H1 (cell line): ENCODE measurements at places on chromosomes 3 and 15. TPM values are rescaled to one million over a fixed set of nuclear protein-coding genes. Genes with fewer than 3 reads are reported as not detected.
A peak's percentile ranks its signal among the peaks of the same experiment; 100 is the strongest.

DNA sequence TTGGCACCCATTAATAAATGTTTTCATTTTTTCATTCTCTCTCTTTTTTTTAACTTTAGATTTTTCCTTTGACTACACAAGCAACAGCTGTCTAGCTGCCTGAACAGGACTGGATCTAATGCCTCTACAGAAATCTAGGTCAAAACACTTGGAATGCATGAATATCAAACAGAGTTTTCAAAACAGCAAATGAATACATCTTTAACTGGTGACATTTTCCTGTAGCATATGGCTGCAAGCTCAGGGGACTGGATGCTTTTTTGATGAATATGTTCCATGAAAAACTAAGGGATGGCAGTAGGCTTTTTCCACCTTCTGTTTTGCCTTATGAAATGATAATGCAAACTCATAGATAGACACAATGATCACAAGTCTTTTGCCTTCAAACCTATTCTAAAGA lies 661.7 kb downstream of the MCTP2 start:
- DNase-seq, result no peak

Gene PLA2G4E
- polyA plus RNA-seq, result 0.03 TPM in 2 replicates

- no peak for DNase-seq
These were observed 24.5 kb downstream of the CYFIP1 start for GRCh38 chr15:22955544-22956119.

DNA sequence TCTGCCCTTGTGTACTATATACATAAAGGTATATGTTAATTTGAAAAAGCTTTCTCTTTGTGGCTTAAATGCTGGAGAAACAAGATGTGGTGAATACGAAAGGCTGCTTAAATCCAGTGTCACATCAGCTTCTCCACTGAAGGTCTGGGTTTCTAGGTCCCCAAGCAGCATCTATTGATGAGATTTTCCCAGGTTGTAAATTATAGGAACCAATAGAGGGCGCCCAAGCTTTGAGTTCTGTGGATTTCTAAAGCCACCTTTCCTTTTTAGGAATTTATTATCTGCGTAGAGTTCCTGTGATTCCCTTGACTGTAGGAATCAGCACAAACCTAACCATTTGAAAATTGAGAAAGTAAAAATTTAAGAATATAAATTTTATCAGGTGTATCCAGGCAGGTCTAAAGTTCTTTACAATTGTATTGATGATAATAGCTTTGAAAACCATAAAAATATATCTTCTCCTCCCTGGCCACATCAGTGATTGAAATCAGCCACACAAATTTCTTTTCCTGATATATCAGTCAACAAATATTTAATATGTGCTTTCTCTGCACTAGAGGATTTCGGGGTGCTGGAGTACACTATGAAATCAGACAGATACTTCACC lies 88.3 kb upstream of the ADAMTSL3 start:
- no peak for DNase-seq

DNA sequence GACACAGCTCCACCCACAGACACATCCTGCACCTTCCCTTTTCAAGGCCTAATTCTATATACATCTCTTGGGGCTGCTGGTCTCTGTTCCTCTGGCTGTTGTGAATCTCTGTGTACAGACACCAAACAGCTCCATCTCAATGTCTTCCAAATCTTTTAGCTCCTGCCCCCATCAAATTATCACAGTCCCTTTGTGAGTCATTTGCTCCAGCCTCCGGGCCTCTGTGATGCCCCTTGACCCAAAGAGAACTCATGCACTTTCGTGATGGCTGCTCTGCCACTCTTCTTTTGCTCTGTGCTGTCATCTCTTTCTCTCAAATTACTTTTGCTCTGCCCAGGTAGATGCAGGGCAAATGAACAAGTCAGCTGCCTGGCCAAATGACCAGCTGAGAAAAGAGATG lies 369.0 kb upstream of the CDIN1 start:
- no peak for DNase-seq

Gene SCN11A
- 0.16 and 0.21 TPM in 2 replicates for polyA plus RNA-seq

Gene ATR
- polyA plus RNA-seq, result 5.9 and 8.4 TPM in 2 replicates

DNA sequence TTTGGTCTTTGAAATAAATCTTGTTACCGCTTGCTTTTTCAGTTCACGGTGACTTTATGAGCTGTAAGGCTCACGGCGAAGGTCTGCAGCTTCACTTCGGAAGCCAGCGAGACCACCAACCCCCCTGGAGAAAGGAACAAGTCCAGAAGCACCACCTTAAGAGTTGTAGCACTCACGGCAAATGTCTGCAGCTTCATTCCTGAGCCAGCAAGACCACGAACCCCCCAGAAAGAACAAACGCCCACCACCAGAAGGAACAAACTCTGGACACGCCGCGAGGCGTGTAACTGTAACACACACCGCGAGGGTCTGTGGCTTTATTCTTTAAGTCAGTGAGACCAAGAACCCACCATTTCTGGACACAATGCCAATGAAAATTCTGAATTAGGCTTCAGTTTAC lies 28.8 kb downstream of the GOLGA6A start:
- DNase-seq, result no peak

DNA sequence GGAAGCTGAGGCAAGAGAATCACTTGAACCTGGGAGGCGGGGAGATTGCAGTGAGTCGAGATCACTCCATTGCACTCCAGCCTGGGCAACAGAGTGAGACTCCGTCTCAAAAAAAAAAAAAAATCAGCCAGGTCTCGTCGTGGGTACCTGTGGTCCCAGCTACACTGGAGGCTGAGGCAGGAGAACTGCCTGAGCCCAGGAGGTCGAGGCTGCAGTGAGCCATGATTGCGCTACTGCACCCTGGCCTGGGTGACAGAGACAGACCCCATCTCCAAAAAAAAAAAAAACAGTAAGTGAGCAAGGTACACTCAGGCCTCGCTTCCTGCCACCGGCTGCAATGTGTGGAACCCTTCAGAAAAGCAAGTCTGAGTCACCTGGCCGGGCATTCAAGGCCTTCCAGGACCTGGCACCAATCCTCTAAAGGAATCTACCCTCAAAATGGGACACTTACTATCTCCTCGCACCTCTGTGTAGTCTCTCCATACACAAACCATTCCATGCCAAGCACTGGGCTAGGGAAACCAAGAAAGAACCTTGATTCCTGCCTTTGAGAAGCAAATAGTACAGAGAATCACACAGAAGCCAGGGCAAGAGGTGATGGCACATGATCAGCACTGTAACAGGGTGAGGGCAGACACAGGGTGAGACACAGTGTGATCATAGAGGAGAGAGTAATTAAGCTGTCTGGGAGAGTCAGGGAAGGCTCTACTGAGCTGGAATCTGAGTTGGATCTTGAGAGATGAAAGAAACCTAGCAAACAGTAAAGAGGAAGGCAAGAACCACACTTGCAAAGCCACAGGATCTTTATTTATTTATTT lies 9.7 kb downstream of the SCAMP2 start:
- DNase-seq, result no peak

Gene CACNA2D2
- 24.9 and 25.0 TPM in 2 replicates for polyA plus RNA-seq

DNA sequence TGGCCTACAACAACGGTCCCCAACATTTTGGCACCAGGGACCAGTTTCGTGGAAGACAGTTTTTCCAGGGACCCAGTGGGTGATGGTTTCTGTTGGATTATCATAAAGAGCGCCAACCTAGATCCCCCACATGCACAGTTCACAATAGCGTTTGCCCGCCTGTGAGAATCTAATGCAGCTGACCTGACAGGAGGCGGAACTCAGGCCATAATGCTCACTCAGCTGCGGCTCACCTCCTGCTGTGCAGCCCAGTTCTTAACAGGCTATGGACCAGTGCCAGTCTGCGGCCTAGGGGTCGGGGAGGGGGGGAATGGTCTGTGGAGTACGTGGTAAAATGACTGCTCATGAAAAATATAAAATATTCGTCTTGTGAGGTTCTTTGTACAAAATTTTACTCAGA lies 518.5 kb upstream of the CADM2 start:
- peak; percentile 45 for DNase-seq

DNA sequence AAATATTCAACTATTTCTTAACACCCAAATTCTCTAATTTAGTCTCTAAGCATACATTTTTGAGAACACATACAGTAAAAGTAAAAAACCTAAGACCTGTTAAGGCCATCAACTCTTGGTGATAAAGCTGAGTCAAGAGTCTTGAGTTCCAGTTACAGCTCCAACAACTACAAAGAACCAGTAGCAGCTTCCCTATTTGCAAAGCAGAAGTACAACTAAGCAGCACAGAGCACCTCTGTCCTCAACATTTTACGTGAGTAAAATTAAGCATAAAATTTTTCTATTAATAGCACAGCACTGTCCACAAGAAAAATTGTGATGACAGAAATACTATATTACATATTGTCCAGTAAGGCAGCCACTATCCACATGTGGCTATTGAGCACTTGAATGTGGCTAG lies 4.4 kb downstream of the PCOLCE2 start:
- no peak for DNase-seq

Gene ZWILCH
- 8.8 and 18.1 TPM in 2 replicates for polyA plus RNA-seq

Gene C15orf61
- polyA plus RNA-seq, result 1.7 and 2.1 TPM in 2 replicates

DNA sequence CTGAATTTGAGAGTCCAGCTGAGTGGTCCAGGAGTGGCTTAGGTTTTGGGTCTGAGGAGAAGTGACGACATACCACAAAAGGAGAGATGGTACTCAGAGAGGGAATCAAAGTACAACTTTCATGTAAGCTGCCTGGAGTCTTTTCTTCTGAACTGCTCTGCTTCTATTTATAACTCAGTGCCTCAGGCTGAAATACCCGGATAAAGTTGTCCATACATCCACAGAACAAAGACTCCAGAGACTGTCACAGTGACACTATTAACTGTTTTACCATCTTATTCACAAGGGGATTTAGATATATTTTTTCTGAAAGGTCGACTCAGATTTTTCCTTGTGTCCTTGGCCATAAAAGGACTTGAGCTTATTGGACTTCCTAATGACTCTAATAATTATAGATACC lies 264.3 kb upstream of the DNAJC19 start:
- DNase-seq, result no peak

DNA sequence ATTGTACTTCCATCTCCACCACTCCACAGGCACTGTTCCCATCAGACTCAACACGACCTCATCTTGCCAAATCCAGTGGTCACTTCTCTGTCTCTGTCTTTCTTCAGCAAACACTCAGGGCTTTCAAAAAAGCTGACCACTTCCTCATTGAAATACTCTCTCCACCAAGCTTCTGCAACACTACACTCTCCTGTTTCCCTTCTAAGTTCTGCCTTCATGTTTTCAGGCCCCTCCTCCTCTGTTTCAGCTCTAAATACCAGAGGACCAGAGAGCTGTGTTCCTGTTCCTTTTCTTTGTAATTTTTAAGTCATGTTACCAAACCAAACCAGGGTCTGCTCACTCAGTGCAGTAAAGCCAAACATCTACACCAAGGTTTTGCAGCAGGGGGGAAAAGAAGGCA lies 33.8 kb upstream of the ACP3 start:
- DNase-seq, result no peak

DNA sequence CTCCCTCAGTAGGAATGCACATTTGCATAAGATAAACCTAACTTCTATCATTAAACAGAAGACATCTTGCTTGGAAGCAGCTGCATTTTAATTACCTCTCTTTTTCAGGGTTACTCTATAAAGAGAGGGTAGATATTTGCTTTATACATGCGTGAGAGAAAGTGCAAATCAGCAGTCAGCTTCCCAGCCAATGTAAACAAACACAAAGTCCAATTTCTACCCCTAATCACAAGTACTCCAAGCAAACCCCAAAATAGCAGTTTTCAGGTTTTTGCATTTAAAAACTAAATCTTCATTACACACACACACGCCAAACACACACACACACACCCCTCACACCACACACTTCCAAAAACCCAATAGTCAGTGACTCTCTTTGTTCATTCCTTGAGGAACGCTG lies 303.9 kb upstream of the ALCAM start:
- no peak for DNase-seq

GRCh38 chr3:28495301-28495700 lies 146.7 kb upstream of the AZI2 start:
- no peak for DNase-seq

DNA sequence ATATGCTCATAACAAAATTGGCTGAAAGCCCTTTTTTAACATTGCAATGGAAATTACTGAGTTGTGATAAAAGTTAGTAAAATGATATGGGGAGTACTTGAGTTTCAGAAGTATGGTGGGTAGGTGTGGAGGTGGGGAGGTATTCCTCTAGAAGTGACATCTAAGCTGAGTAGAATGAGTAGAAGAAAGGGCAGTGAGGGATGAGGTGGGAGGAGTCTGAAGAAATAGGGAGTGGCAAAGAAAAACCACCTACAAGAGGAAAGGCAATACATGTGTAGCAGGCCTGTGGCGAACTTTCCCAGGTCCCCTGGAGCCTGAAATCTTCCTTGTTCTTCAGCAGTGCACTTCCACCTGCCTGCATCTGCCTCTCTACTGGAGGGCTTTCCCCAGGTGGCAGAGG lies 52.8 kb upstream of the DIPK2A start:
- no peak for DNase-seq

- no peak for DNase-seq
These were observed 69.5 kb downstream of the PGPEP1L start for GRCh38 chr15:98938105-98938417.

GRCh38 chr3:16090706-16091105 lies 83.8 kb upstream of the GALNT15 start:
- no peak for DNase-seq

DNA sequence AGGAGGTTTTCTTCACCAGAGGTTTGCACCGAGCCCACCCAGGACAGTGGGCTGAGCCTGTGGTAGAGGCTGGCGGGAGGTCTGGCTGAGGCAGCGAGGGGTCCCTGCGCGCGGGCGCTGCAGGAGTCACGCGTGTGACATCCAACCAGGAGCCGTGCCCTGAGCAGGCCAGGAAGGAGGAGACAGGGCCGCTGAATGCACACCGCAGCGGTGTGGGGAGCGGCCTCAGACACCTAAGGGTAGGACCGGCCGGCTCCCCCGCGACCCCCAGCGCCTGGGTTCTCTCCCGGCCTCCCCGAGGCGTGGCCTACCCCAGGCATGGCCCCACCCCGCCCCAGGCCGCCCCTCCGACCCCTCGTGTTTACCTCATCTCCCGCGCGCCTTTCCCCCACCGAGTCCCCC lies 412 bp downstream of the SLC41A3 start:
- DNase-seq, result peak; percentile 62

GRCh38 chr15:57675481-57676181 lies 30.9 kb upstream of the POLR2M start:
- DNase-seq, result no peak

- DNase-seq, result no peak
These were observed 11.3 kb upstream of the IQGAP1 start for GRCh38 chr15:90376789-90377188.

GRCh38 chr3:147574621-147575020 lies 165.5 kb downstream of the ZIC1 start:
- DNase-seq, result no peak

DNA sequence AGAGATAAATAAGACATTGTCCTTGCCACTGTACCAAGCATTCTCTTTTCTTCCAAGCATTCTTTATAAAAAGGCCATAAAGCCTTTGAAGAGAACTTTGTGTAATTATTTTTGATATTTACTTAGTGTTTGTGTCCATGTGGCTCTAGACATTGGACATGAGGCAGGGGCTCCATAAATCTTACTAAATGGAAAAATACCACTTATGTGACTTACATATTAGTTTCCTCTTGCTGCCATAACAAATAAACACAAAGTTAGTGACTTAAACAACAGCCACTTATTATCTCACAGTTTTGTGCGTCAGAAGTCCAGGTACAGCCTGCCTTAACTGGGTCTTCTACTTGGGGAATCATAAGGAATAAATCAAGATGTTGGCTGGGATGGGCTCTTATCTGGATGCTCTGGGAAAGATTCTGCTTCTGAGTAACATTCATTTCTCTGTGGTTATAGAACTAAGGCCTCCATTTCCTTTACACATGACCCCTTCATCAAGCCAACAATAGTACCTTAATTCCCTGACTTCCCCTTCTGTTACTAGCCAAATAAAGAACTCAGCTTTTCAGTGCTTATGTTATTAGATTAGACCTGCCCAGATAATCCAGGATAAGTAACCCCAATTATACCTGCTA lies 59.9 kb upstream of the COL8A1 start:
- no peak for DNase-seq
